ENCODE measurements at places on chromosomes 7 and 10.

DNA sequence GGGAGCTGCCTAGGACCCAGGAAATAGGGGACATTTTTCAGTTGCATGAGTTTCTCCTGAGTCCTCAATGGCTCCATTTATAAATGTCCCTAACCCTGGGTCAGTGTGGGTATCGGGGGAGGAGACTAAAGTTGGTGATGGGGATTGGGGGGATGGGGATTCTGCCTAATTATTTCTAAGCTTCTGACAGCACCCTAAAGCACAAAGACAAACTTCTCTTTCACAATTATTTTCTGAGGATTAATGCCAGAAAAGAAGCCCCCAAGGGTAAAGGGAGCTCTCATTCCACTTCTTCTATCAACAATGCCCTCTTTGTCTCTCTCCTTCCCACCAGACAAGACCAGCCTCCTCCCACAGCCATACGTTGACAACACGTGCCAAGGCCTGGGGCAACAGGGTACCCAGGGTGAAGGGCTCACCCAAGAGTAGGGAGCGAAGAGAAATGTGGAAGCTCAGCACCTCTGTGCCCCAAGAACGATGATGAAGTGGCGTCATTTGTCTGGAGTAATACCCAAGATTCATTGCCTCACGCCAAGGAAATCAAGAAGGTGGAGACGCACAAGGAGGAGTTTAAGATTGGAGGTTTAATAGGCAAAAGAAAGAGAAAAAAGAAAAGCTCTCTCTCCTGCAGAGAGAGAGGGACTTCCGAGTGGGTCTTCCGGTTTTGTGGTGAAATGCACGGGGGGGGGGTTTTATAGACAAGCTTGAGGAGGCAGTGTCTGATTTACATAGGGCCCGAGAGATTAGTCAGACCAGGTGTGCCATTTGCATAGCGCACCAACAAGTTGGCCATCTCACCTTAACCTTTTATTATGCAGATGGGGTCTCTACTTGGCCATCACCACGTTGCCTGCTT lies 14.4 kb upstream of the GJC3 start:
- DNase-seq, result no peak

GRCh38 chr7:12596225-12596790 lies 25.8 kb downstream of the SCIN start:
- no peak for DNase-seq

GRCh38 chr10:54826994-54827560 lies 26.0 kb upstream of the PCDH15 start:
- DNase-seq, result no peak

GRCh38 chr7:36638140-36638539 lies 86.2 kb downstream of the AOAH start:
- DNase-seq, result no peak

DNA sequence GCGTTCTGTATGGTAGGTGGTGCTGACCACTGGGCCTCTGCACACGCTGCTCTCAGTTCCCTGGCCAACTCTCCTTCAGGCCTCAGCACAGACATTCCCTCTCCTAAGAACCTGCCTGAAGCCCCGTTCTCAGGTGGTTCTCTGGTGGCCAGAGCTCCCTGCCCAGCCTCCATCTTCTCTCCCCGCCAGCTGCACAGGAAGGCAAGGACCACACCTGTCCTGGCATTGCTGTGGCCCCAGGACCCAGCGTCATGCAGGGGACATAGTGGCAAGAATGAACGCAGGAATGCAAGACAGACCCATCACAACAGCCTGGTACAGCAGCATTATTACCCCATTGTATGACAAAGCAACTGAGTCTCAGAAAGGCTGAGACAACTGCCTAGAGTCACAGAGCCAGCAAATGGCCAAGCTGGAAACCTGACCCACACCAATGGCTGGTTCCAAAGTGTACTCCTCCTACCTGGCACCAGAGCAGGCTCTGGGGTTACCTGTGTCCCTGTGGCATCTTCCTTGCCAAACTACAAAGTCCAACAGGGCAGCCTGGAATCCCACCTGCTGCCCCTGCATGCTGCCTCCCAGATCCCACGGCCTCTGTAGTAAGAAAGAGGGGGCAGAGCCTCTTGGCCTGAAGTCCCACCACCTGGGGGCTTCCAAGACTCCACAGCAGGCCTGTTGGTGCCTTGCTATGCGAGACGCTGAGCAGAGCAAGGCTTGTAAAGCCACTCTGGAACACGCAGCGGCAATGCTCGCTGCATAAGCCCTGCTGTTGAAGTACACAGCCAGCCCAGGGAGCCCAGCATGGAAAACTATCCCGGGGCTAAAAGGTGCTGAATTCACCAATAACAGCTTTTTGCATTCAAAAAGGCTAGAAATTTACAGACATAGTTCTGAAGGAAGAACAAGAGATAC lies 73.3 kb downstream of the CHST15 start:
- DNase-seq, result no peak

DNA sequence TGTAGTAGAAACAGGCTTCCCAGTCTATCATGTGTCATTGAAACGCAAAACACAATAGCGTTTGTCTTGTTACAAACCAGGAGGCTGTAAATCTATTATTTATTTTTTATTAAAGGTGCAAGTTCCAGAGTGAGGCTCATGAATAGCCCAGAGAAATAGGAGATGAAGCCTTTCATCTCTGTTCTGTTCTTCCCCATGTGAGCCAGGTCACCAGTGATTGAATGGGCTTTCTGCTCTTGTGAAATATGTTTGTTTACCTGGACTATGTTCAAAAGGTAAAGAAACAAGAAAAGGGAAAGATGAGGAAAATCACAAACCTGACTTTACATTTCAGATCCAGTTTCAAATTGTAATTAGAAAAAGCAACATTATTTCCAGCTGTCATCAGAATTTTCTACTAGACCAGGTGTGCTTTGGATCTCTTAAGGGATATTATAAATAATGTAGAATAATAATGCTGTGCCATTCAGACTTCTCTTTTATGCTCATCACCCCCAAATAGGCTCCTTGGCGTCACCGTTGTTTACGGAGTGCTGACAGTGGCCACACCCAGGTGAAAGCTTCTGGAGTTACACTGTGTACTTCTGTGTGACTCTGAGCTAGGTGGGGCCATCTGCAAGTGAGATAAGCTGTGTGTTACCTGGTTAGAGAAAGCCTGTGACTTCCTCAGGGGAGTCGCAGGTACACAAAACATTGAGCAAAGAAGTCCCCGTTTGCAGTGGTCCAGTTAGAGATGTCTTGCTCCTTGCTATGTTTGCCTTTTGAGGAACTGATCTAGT lies 274.9 kb downstream of the SDK1 start:
- DNase-seq, result no peak

DNA sequence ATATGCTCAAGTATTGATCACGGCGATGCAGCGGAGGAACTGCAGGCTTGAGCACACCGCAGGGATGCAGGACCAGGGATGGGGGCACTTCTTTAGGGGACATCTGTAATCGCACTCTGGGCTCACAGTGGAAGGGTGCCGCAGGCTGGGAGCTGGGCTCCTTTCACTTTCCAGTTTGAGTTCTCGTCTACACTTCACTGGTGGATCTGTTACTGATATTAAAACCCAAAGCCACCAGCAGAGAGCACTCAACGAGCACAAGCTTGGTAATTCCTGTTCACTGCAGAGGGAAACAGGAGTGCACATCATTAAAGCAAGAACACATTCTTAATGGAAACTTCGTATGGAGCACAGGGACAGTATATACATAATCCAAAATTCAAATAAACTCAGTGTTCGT lies 91.3 kb downstream of the PARD3 start:
- peak; percentile 32 for DNase-seq

GRCh38 chr10:5551531-5552375 lies 27.0 kb downstream of the CALML3 start:
- peak; percentile 95 for DNase-seq

DNA sequence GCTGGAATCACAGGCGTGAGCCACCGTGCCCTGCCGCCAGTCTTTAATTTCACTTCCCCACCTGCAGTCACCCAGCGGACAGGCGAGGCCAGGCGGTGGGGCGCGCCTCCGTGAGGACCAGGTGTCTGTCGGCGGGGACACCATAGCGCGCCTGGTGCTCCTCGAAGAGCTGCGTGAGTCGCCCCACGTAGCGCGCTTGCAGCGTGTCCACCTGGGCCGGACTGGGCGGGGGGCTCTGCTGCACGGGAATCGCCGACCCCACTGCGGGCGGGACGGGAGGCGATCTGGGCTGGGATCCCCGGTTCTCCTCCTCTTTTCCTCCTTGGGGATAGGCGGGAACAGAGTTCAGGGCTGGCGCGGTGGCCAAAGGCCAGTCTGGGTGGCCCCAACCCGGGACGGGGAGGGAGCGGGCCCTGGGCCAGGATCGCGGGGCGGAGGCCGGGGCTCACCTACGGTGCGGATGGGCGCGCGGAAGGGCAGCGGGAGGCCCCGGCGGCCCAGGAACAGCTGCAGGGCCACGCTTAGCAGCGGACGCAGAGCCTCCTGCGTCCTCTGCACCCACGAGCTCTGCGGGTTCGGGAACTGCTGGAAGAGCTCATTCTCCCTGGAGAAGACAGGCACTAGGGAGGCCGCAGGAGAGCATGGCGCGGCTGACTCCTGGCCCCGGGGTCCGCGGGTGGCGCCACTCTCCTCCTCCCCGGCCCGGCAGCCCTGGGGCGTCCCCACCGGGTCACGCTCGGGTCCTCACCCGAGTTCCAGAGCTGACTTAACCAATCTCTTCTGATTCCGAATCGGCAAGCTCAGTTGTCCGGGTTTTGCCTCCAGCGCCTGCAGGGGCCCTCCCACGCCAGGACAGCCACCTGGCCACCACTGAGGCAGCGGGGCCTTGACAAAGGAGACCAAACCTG lies 1.1 kb upstream of the MOGAT3 start:
- no peak for DNase-seq

- DNase-seq, result no peak
Measured at GRCh38 chr10:99266383-99266782, 30.7 kb upstream of the HPSE2 start.

GRCh38 chr10:85767891-85768290 lies 598.7 kb downstream of the GRID1 start:
- no peak for DNase-seq

DNA sequence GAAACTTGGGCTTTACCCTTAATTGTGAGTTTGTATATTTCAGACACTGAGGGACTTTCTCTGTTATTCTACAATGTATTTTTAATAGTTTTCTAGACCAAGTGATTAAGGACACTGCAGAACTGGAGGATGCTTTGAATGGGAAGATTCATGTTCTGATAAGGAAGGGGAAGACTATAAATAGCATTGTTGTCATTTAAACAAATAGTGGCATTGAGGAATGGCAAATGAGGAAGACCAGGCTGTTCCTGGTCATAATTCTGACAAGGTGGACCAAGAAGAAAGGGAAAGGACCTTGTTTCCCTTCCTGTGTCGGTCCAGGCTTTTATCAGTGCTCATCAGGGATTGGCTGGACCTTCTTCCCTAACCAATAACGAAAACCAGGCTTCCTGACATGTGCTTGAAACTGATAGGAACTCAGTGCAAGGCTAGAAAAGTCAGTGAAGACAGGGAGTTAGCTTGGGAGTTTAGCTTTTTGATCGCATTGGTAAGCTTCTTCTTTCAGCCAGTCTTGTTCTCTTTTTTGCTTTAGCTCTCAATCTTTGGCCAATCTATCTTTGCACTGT lies 116.2 kb downstream of the ITGA8 start:
- no peak for DNase-seq

DNA sequence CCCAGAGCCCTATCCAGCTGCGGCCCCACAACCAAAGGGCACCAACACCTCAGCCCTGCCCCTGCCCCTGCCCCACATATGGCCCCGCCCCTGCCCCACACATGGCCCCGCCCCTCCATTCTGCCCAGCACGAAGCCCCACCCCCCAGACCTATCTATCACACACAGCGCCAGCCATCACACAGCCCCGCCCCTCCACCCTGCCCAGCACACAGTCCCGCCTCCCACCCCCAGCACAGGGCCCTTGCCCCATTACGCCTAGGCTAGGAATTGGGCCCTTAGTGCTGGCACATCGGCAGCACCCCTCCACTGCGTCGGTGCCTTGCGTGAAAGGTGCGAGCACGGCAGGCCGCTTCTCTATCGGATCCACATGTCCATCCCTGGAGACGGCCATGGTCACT lies 126.8 kb downstream of the MAD1L1 start:
- DNase-seq, result no peak

GRCh38 chr10:1251769-1252168 lies 195.6 kb downstream of the WDR37 start:
- DNase-seq, result no peak

Data from SW480 (cell line).